ENCODE measurements at places on chromosomes 3 and 15. TPM values are rescaled to one million over a fixed set of nuclear protein-coding genes. Genes with fewer than 3 reads are reported as not detected.

Gene GOLGA8S
- total RNA-seq = 1.2 TPM

GRCh38 chr3:85535517-85535916 lies 576.7 kb downstream of the CADM2 start:
- DNase-seq = no peak

- DNase-seq = no peak
These were observed 22.6 kb upstream of the MTMR10 start for GRCh38 chr15:31013863-31014607.

DNA sequence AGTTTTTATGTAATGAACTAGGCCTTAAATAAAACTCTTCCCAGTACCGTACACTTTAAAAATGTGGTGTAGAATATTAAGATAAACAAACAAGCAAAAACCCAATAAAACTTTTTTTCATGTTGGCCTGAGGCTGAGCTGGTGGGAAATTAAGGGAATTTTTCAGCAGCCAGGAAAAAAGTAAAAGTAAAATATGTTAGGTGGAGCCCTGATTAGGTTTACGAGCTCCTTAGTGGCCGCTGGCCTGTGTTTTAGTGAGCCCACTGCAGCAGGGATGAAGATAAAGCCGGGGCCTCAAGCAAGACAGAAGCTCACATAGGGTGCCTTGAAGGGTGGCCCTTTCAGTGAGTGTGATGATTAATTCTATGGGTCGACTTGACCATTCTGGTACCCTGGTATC lies 16.1 kb upstream of the ARL14 start:
- no peak for DNase-seq

DNA sequence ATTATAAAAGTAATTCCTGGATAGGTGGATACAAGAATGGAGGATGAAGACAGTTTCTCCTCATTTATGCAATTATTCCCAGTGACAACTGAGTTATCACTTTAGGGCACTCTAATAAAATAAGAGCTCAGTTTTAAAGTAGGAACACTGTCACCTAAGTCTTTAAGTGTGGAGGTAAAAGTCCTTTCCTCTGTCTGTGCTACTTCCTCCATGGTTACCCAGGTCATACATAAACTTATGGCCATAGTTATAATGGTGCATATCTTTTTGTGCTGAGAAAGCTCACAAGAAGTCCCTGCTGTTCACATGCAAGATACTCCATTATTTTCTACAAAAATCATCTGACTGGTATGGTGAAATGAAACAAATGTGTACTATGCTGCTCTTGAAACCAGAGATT lies 1093.6 kb downstream of the IGSF11 start:
- DNase-seq = no peak

DNA sequence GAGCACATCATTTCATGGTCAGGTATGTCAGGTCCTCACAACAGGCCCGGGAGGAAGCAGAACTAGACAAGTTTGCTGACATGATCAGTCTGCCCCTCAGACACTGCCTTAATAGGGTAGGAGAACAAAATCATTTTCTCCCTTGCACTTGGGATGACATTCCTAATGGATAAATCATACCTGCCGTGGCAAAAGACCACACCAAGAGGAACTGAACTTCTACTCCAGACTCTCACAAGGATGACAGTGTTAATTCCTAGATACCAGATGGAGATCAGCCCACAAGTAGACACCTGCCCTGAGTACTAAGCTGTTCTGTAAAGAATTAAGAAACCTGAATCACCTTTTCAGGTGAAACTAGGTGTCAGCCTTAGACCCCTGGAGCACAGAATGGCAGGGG lies 19.5 kb downstream of the SIAH2 start:
- no peak for DNase-seq
